ENCODE measurements at places on chromosomes 6 and 20. TPM values are rescaled to one million over a fixed set of nuclear protein-coding genes. Genes with fewer than 3 reads are reported as not detected.

DNA sequence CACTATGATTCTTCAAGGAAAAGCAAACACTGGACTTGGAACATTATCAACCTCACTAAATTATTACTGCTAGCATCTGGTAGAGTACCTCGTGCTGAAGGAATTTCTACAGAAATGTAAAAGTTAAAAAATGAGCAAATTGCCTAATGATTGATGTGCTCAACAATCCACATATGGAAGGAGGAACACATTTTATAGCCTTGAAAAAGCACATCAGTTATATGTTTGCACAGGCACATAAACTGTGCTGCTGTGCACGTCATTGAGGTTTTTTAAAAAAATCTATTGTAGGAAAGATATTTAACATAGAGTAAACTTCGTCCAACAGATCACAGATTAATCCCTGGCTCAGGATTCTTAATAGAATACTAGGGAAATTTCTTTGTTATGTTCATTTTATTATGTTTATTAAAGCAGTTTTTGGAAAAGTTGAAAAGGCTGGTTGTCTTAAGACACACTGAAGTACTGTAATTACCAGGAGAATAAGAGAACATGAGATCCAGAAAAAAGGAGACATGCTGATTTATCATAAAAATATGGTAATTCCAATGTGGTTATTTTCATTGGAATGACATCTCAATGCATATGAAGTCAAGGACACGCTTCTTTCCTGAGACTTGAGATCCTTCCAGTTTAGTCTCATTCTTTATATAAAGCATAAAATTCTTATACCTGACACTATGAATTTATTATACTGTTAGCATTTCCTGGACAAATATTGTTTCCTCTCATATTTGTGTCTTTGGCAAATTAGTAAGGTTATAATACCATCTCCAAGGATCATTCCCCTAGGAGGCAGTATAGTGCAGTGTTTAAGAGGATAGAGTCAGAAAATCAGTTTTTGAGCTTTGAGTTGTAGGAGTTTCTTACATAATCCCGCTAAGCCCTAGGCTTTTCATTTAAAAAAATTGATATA, 511.1 kb downstream of the TENT5A start:
- H3K4me1 ChIP-seq, result no peaks in the 10 kb centered on the region
- no peaks in the 10 kb centered on the region for H3K36me3 ChIP-seq
- DNase-seq, result no peak
- no peaks in the 10 kb centered on the region for H3K27me3 ChIP-seq
- no peak overlapping the region for H3K27ac ChIP-seq

DNA sequence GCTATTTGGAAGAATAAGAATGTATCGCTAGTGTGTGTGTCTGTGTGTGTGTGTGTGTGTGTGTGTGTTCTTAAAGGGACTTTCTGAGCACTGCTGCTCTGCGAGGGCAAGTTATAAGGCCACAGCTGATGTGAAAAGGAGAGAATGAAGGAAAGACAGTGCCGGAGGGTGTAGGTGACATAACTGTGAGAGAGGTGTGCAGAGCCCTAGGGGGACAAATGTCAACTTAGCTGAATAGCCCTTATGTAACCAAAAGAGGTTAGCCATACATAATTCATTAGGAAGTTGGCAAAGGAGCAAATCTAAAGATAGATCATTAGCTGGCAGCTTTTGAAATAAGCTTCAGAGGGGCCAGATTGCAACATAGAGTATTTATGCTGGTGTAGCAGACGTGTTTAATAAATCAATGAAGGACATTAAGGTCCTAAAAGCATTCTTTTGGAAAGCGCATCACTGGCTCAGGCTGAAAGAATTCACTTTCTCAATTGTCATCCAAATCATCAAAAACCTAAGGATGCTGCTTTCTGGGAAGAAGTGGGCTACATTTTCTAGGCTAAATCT, 81.0 kb downstream of the NDUFAF5 start:
- peaks cover 13% of the 10 kb centered on the region for H3K27me3 ChIP-seq
- H3K4me1 ChIP-seq, result no peaks in the 10 kb centered on the region
- DNase-seq, result no peak
- no peak overlapping the region for H3K27ac ChIP-seq
- H3K36me3 ChIP-seq, result no peaks in the 10 kb centered on the region
- H3K4me3 ChIP-seq, result no peak overlapping the region

- no peak overlapping the region for H3K27ac ChIP-seq
- no peaks in the 10 kb centered on the region for H3K36me3 ChIP-seq
- H3K4me1 ChIP-seq, result no peaks in the 10 kb centered on the region
- no peaks in the 10 kb centered on the region for H3K27me3 ChIP-seq
- no peak overlapping the region for H3K4me3 ChIP-seq
These were observed 26.4 kb upstream of the ADRM1 start for GRCh38 chr20:62276439-62276838.

DNA sequence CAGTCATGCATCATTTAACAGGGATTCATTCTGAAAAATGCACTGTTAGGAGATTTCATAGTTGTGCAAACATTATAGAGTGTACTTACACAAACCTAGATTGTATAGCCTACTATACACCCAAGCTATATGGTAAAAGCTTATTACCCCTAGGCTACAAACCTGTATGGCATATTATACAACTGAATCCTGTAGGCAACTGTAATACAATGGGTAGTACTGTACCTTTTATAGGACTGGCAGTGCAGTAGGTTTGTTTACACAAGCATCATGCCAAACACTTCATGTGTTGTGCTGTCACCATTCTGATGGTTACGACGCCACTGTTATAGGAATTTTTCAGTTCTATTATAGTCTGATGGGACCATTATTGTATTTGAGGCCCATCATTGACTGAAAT, 39.3 kb upstream of the KHDC1 start:
- H3K27me3 ChIP-seq, result peaks cover 13% of the 10 kb centered on the region
- H3K27ac ChIP-seq, result no peak overlapping the region
- no peaks in the 10 kb centered on the region for H3K4me1 ChIP-seq

- H3K4me1 ChIP-seq, result no peaks in the 10 kb centered on the region
- DNase-seq, result no peak
- H3K27me3 ChIP-seq, result peaks cover 1% of the 10 kb centered on the region
These were observed 362.1 kb downstream of the SAMD5 start for GRCh38 chr6:147870506-147871110.

- H3K4me1 ChIP-seq, result peaks cover 7% of the 10 kb centered on the region
- no peaks in the 10 kb centered on the region for H3K27me3 ChIP-seq
- no peak overlapping the region for H3K27ac ChIP-seq
- H3K4me3 ChIP-seq, result no peak overlapping the region
- no peaks in the 10 kb centered on the region for H3K36me3 ChIP-seq
- DNase-seq, result no peak
These were observed 11.6 kb upstream of the NTSR1 start for GRCh38 chr20:62696989-62697388.

GRCh38 chr20:61759286-61760065, 306.2 kb downstream of the TAF4 start:
- no peaks in the 10 kb centered on the region for H3K4me1 ChIP-seq
- H3K36me3 ChIP-seq, result no peaks in the 10 kb centered on the region
- no peaks in the 10 kb centered on the region for H3K27me3 ChIP-seq
- no peak overlapping the region for H3K27ac ChIP-seq
- H3K4me3 ChIP-seq, result no peak overlapping the region
- no peak for DNase-seq

Gene LHFPL5
- not detected for total RNA-seq

Gene SLC18B1
- 18.1 TPM for total RNA-seq

Gene CST1
- not detected for total RNA-seq

Gene FOXP4
- 3.9 TPM for total RNA-seq

Gene SMLR1
- total RNA-seq, result not detected
